Renal cortex interstitium (tissue), 15 donors: ENCODE measurements at places on chromosomes 4 and X. TPM values are rescaled to one million over a fixed set of nuclear protein-coding genes. Genes with fewer than 3 reads are reported as not detected.

- no peak for DNase-seq
Measured at GRCh38 chr4:108110450-108110849, 58.3 kb downstream of the LEF1 start.

DNA sequence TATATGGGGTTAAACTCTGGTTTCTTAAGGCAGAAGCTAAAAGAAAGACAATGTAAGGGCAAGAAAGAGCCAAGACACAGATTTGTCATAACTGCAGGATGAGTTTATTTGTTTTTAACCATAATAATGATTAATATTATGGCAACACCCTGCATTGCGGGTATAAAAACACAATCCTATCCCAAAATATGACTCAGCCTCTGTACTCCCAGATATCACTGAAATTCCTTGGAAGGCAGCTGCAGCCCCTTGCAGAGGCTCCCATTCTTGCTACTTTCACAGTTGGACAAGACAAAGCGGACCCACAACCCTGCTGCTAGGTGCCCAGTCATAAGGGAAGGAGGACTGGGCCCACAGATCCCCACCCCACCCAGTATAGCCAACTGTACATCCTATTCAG lies 20.4 kb upstream of the FGF16 start:
- no peak for DNase-seq

DNA sequence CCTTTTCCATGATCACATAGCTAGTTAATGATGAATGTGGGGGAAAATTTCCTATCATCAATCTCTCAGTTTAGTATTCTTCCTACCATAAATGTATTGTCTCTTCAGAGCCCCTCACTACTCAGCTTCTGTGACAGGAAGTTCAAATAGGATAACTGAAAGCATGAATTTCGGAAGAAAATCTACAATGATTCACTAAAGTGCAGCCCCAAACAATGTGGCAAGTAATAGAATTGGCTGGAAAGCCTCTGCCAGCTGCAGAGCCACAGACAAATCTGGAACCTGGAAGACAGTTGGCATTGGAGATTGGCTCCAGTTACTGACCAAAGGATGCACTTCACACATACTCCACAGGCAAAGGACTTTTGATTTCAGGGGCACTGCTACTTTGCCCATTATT lies 35.2 kb downstream of the EGF start:
- DNase-seq = no peak

DNA sequence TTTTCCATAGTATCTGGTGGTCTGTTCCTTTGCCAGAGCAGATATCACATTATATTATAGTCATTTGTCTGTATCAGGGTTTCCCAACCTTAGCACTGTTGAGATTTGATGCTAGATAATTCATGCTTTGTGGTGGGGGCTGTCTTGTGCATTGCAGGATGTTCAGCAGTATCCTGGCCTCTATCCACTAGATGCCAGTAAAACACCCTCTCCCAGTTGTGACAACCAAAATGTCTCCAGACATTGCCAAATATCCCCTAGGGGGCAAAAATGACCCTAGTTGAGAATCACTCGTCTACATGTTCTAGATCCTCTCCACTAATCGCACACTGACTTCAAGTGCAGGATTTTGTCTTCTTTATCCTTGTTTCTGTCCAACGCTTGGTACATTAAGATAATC lies 160.8 kb downstream of the FANCB start:
- DNase-seq = no peak

GRCh38 chrX:150845091-150845490 lies 53.4 kb downstream of the CD99L2 start:
- DNase-seq = no peak

DNA sequence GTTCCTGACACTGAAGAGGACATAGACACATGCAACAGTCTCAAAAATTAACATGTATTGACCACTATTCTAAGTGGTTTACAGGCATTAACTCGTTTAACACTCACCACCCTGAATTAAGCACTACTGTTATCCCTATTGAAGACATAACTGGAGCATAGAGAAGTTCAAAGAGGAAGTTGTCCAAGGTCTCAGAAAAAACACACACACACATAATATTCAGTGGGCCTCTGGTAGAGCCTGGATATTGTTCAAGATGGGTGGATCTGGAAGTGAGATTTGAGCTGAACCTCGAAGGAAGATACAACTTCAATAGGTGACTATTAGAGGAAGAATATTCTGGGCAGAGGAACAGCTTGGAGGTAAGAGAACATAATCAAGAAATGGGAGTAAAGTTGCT lies 334.9 kb downstream of the HNRNPD start:
- no peak for DNase-seq

GRCh38 chrX:37580080-37580479 lies 8.6 kb downstream of the LANCL3 start:
- no peak for DNase-seq

GRCh38 chr4:86242677-86243076 lies 117.2 kb downstream of the MAPK10 start:
- no peak for DNase-seq

GRCh38 chr4:7638489-7638888 lies 203.8 kb upstream of the PSAPL1 start:
- no peak for DNase-seq

GRCh38 chr4:137528673-137529072 lies 3.6 kb downstream of the PCDH18 start:
- no peak for DNase-seq

GRCh38 chr4:145154573-145154972 lies 25.8 kb downstream of the OTUD4 start:
- DNase-seq = no peak

DNA sequence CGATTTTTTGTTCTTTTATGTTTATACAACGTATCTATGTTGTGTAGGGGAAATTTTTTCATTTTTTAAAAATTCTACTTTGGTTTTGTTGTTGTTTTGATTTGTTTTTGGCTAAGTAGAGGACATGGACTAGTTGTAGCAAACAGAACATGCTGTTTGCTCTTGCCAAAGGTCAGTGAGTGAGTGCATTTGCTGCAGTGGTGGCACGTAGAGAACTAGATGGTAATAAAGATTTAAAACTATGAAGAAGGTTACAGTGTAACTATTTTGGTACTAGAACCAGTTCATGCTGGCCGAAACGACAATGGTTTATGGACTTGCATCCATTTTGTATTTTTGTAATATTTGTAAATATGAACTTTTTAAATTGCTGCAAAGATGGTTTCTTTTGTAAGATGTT lies 1.9 kb upstream of the SCML1 start:
- DNase-seq = no peak

DNA sequence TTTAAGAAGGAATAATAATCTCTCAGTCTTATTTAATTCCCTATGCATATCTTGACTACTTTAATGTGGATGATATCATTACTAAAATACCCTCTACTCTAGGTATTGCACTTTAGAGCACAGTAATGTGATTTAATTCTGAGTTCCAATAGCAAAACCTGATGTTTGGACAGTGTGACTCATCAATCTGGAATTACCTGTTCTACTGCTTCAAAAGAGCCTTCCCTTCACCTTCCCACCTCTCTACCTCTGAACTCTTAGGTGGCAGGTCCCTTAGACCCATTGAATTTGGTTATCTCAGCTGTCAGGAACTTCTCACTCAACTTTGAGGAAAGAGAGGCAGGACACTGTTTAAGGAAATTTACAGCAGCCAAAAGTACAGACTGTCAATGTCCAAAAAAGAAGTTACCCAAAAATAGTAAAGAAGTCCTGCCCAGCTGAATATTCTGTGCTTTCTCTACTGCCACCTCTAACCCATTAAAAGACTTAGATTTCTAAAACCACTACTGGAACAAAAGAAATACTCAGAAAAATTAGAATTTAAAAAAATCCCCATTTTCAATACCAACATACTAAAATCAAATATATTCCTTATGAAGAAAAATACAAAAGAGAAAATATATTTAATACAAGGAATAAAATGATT lies 123.1 kb upstream of the GPM6A start:
- DNase-seq = no peak

DNA sequence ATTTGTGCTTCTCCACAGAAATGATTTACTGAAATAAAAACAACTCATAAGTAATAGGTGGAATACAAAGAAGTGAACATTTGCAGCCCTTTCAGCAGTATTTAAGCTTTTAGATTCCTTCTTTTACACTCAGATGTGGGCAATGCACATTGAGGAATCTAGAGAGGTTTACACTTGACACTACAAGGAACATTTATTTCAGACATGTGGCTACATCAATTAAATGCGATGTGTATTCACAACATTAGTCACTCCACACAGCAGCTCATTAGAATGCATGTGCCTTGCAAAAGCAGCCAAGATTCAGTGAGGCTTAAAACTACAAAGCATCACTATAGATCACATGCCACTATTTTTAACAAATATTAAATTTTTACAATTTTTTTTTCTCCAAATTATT lies 480.7 kb downstream of the INPP4B start:
- no peak for DNase-seq

LPAR4 gene
- 17.6 TPM for polyA plus RNA-seq

SMARCA1 gene
- polyA plus RNA-seq = 130 TPM

OTUD6A gene
- not detected for polyA plus RNA-seq

SLC16A2 gene
- polyA plus RNA-seq = 27.4 TPM

SH2D1A gene
- 0.11 TPM for polyA plus RNA-seq

RNF175 gene
- 5.2 TPM for polyA plus RNA-seq

SHROOM4 gene
- 23.1 TPM for polyA plus RNA-seq

SH3D19 gene
- 30.7 TPM for polyA plus RNA-seq
